Activated T-cell treated with anti-CD3 and anti-CD28 coated beads for 4 hours (primary cell): ENCODE measurements at places on chromosomes 2 and 18.

DNA sequence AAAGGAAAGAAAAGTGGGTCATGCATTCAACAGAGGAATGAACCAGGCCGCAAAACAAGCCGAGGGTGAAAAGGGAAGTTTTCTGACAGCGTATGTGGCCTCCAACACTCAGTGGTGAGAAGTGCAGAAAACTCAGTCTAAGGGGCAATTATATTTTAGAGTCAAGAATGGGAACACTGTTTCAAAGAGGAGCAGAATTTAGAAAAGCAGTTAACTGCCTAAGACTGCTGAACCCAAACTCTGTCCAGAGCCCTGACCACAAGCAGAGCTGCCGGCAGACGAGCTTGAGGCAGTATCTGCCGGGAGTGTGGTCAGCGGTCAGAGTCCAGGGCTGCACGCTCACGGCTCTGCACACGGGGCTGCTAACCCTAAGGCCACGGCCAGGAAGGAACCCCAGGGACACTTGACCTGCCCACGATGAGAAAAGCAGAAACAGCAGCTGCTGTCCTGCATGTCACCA, 347.0 kb upstream of the ID2 start:
- DNase-seq = no peak

DNA sequence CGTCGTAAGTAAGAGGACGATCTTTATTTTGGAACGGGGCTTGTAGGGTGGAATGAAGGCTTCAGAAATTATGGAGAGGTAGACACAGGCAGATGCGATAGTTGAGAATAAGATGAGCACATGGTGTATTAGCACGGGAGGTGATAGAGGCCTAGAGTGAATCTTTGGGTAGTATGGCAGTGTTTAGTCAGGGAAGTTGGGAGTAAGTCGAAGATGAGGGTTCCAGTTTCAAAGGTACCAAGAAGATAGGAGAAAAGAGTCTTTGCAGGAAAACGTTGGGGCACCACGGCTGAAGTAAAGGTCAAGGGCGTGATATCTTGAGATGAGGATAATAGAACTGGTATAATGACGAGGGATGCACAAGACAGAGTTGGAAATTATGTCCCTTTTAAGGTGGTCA, 654 bp downstream of the PIK3C3 start:
- DNase-seq = no peak

GRCh38 chr2:228066126-228066798, 115.2 kb downstream of the SPHKAP start:
- DNase-seq = no peak

GRCh38 chr2:44825702-44826101, 115.8 kb upstream of the SIX3 start:
- DNase-seq = no peak

DNA sequence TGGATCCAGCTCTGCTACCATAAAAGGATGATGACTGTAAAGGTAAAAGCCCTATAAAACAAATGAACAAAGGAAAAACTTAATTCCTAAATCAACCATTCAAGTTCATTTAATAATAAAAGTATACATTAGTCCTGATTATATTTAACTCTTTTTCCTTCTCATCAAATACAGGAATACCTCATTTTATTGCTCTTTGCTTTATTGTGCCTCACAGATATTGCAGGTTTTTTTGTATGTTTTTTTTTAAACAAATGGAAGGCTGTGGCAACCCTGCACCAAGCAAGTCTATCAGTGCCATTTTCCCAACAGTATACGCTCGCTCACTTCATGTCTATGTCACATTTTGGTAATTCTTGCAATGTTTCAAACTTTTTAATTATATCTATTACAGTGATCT, 38.2 kb downstream of the USP37 start:
- DNase-seq = no peak

GRCh38 chr2:12856934-12857601, 140.3 kb downstream of the TRIB2 start:
- no peak for DNase-seq

DNA sequence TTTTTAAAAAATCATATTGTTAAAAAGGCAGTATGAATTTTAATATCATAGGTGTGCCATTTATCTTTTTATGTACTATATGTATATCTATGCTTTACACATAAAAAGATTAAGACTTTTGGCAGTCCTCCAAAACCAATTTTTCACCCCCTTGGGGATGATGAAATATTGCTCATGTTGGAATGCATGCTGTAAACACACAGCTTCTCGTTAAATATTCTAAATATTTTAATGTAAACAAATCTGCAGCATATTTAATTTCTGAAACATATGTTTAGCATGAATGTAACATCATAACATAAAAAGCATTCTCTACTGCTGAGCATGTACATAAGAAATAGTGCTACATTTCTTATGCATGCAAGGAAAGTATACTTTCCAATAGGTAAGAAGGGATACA, 484.3 kb upstream of the LRATD1 start:
- no peak for DNase-seq

- DNase-seq = no peak
These were observed 19.2 kb upstream of the AP1S3 start for GRCh38 chr2:223856584-223856983.

- no peak for DNase-seq
These were observed 260.3 kb downstream of the SATB2 start for GRCh38 chr2:199197448-199197847.

DNA sequence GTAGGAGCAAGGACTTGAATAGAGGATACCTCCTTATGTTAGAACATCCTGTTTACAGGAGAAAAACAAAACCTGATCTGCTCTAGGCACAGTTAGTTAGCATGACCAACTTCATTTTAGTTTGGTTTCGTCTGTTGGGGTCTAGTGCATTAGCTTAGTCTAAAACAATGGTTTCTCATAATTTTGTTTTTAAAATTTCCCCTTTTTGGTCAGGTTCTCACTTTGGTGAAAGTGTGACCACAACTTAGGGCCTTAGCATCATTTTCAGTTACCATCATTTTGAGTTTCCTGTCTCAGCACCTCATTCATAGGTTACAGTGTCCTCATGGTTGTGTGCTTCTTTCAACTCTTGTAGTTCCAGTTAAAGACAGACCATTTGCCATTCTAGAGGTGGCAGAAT, 1277.0 kb upstream of the SLC39A10 start:
- DNase-seq = no peak

DNA sequence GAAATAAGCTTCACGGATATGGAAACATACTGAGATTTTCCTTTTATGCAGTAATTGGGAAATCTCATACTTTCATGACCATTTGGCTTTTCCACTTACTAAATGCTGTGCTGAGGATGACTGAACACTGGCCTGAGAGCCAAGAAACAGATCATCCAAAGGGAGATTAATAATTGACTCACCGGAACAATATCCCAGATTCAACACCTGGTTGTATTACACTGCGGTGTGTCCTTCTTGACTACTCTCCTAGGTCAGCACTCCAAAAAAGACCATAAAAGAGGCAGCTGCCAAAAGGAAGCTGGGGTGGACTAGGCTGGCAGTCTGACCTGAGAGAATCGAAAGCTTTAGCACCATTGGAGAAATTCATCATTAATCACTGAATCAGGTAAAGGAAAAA, 469.1 kb downstream of the CBLN2 start:
- no peak for DNase-seq

GRCh38 chr18:48987821-48988220, 37.1 kb upstream of the SMAD7 start:
- DNase-seq = no peak

DNA sequence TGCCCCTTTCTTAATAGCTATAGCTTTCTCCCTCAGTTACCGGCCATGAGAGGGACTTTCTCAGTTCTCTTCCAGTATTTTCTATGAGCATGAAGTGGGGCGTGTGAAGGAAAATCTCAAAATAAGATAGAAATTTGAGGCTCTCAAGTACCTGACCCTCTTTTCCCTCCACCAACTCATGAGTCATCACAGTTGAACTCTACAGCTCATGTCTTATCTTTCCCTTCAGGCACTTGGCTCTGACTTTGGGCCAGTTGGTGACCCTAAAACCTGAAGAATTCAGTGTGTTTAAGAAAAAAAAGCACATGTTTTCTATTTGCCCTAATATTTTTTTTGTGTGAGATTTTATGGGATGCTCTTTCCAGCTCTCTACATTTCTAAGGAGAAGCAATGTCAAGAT, 896.7 kb upstream of the ZEB2 start:
- DNase-seq = no peak

DNA sequence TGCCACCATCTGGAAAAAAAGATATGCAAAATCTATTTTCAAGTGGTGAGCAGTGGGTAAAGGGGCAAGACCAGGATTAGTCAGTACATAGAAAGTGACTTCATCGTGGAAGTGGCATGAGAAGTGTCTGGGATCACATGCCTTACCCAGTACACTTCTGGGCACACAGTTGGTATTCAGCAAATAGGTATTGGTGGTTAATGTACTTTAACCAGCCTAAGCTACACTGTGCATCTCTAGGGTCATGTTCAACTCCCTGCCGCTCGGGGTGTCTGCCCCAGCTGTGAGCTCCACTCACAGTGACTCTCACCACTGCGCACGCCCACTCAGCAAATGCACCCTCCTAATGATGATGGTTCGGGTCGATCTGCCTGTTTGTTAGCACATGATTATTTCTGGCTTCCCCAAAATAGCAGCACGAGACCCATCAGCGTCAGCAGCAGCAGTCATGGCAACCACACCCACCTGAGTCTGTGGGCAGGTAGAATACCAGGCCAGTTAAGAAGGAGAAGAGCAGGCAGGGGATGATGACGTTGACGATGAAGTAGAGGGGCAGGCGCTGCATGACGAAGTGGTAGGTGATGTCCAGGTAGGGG, 11.1 kb downstream of the CHRNA1 start:
- no peak for DNase-seq

DNA sequence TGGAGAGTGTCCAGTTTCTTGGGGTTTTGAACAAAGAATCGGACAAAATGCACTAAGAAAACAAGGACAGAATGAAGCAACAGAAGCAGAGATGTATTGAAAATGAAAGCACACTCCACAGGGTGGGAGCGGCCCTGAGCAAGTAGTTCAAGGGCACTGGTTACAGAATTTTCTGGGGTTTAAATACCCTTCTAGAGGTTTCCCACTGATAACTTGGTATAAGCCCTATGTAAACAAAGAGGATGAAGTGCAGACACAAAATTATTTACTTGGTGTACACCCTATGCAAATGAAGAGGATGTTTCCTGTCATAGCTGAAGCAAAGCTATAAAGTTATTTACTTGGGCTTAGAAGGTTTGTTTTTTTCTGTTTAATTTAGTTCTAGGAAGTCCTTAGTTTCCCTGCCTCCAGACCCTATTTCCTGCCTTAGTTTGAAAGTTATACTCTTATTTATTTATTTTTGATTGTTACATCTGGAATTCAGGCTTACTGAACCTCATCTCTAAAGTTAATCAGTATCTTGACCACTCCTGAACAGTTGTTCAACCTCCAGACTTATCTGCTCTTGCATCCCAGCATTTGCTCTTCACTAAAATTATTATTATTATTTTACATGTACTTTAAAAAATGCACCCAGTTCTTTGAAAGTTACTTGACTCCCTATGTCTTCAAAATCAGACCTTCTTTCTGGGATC, 193.5 kb downstream of the SPP2 start:
- no peak for DNase-seq

- DNase-seq = no peak
These were observed 19.6 kb upstream of the IL1A start for GRCh38 chr2:112803691-112804521.

- no peak for DNase-seq
These were observed 31.6 kb downstream of the KCNG2 start for GRCh38 chr18:79829136-79829854.

GRCh38 chr2:41963661-41964525, 83.9 kb upstream of the PKDCC start:
- no peak for DNase-seq

DNA sequence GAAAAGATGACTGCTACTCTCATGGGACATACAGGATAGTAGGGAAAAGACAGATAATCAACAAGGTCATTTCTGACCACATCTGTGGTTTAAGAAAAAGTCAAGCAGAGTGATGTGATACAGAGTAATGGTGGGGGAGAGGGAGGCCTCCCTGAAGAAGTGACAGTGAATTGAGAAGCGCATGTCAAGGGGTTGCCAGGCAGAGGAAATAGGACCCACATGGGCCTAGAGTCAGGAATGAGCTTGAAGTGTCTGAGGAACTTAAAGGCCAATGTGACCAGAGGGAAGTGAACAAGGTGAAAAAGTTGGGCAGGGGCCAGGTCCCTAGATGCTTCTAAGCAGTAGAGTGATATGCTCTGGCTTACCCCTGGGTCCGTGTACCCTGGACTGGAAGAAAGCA, 113.5 kb upstream of the PPP1CB start:
- DNase-seq = no peak

DNA sequence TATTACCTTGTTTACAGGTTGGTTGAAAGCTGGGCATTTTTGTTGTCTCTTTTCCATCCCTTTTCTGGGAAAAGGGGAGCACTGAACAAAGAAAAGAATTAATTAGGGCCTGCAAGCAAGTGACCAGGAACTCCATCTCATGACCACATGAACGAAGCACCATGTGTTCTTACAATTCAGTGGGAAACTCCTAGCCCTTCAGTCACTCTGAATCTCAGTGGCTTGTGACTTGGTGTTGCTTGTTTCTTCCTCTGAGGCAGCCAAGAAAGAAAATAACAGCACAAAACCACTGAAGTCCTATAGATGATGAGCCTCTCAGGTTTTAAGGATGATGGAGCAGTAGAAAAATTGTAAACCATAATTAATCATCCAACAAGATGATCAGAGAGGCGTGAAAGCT, 129.1 kb upstream of the CAB39 start:
- DNase-seq = no peak

GRCh38 chr2:226874749-226875148, 38.9 kb downstream of the RHBDD1 start:
- DNase-seq = no peak

GRCh38 chr18:12098374-12098773, 4.7 kb downstream of the ANKRD62 start:
- no peak for DNase-seq

GRCh38 chr2:171972329-171972982, 27.3 kb upstream of the METAP1D start:
- DNase-seq = no peak

DNA sequence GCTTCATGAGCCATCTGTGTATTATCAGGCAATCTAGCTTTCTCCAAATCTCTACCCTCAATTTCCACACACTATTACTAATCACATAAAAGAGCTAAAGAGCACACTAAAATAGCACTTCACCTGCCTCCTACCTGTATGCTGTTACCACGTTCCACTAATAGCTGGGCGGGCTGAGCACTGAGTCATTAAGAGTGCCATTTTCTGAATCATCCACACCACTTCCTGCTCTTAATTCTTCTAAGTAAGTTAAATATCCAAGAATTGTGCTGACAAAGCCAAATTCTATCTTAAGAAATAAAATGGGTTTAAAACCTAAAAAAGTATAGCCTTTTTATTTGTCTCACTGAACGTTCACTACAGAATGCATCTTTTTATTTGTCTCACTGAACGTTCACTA, 35.7 kb downstream of the NOL10 start:
- DNase-seq = peak; percentile 39

DNA sequence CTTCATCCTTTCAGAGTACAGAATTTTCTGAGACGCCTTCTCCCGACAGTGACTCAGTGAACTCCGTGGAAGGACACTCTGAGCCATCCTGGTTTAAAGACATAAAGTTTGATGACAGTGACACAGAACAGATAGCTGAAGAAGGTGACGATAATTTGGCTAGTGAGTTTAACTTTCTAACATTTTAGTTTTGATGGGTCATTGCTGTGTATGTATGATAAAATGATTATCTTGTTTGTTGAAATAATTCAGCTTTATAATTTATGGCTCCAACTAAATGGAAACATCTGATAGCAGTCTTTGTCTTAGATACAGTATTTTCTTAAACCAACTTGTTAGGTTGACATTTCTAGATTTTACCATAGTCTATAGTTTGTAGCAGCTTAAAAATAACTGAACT, 38.1 kb downstream of the PIKFYVE start:
- DNase-seq = no peak
